Caco-2 (cell line): ENCODE measurements at places on chromosomes 11 and 22.
A peak's percentile ranks its signal among the peaks of the same experiment; 100 is the strongest.

DNA sequence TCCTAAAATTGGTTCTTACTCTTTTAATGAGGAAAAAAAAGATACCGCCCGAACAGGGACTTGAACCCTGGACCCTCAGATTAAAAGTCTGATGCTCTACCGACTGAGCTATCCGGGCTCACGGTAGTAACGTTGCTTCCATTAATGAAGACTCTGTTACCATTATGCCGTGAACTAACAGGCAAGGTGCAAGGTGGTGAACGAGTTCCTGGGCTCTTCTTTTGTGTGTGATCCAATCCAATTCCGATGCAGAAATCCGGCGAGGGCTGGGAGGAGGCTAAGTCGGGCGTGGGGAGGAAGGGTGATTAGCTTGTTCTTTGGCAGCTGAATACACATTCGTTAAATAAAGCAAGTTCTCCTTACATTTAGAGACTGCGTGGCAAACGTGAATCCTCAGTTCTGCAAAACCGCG lies 49.0 kb downstream of the OR4D9 start:
- DNase-seq: peak; percentile 80

GRCh38 chr11:65576867-65577755 lies 1.3 kb downstream of the EHBP1L1 start:
- no peak for DNase-seq

DNA sequence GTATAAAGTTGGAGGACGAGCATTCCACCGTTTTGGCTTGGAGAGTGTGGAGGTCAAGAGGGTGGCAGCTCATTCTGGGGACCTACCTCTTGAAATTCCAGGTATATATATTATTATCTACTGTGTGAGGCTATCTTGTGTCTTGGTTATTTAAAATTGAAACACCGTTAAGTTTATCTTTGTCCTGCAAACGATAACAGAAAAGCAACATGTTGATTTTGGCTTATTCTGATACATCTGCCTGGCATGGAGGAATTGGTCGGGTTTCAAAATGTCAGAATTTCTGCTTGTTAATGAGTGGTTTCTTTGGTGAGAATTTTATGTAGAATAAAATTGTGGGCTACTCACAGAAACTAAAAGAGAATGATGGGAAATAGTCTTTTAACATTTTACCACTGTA lies 54.4 kb downstream of the SVIP start:
- no peak for DNase-seq

GRCh38 chr11:123173040-123173855 lies 21.8 kb downstream of the CLMP start:
- no peak for DNase-seq

DNA sequence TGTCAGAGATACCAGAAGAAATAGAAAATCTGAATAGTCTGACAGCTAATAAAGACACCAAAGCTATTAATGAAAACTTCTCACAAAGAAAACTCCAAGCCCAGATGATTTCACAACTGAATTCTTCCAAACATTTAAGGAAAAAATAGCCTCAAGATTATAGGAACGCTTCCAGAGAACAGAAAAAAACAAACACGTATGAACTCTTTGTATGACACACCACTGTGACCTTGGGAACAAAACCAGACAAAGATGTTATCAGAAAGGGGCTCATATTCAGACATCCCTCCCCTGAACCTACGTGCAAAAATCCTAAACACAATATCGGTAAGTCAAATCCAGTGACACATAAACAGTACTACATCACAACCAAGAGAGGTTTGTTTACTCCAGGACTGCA lies 23.5 kb downstream of the CERK start:
- no peak for DNase-seq

DNA sequence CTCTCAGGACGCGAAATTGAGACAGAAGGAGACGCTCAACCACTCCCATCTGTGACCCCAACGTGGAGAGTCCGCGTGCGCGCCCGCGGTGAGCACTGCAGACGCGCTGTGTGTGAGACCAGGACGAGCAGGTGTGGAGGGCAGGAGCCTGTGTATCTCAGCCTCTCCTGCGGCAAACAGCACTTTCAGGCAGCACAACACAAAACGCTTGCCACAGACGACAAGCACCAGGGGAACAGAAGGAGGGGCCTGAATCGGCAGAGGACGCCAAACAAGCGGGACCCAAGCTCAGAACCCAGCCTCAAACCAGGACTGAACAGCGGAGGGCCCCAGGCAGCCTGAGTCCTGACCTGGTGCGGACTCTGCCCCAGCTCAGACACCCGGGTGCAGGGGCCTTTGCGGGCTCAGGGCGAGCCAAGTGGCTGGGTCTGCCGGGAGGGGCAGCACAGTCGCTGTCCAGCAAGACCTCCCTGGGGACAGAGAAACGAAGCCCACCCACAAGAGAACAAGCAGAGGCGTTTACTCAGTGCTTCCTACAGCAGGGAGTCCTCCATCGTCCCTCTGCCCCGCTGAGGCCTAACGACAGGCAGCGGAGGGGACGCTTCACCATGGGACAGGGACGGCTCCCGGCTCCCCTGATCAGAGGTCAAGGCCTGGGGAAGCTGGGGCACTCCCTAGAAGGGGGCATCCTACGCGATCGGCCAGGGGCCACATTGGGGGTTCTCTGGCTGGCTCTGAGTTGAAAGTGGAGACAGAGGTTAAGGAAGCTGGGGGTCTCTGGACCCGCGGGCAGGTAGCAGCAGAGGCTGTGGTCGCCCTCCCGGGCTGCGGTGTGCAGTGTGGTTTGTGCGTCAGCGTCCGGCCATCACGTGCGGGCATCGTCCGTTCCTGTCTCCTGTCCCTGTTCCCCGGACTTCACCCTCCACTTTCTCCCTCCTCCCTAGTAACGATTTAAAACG lies 560.8 kb downstream of the BRD1 start:
- DNase-seq: no peak

DNA sequence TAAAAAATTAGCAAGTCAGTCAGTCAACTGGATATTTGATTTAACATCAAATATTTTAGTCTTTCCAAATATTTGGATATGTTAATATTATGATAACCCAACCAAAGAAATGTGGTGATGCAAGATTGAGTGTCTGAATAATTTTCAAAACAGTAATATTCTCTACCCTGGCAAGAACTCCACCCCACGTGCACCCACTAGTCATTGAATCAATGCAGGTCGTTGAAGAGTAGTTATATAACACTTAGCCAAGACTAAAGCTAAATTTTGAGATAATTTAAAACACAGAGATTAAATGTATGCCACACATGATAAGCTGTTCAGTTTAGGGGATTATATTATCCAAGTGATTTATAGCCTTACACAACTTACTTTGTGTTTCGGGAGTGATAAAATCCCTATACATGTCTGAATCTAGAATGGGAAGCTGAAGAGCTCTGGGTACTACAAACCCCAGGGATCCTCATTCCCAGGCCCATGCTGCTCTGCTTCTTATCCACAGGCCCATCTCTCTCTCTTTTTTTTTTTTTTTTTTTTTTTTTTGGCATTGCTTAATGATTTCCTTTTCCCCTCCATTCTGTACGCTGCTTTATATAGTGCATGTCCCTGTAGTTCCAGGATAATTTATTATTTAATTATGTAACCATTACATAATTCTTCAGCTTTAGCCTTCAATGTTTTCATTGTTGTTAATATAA lies 392.9 kb downstream of the NTM start:
- DNase-seq: no peak

DNA sequence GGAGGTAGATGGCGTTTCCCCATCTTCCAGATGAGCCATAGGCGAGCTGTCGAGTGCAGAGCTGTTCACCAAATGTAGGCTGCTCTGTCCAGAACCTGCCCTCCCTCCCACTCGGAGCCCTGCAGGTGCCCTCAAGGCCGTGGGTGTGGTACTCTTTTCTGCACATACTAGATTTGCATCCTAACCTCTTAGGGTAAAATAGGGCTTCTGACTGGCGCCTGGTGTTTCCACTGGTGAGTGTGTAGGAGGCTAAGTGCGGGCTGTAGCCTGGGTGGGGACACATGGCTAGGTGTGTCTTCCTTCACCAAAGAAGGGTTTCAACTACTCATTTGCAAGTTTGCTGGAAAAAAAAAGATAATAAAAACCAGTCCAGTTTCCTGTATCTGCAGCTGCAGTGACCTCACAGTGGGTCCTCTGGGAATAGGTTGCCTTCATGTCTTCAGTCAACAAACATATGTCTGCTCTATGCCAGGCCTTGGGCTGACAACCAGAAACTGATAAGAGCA lies 8.5 kb downstream of the BIK start:
- no peak for DNase-seq

GRCh38 chr22:32319861-32320406 lies 37.7 kb upstream of the RFPL3 start:
- DNase-seq: no peak

- DNase-seq: peak; percentile 40
Observed at GRCh38 chr11:44316659-44317240, 6.8 kb upstream of the ALX4 start.

DNA sequence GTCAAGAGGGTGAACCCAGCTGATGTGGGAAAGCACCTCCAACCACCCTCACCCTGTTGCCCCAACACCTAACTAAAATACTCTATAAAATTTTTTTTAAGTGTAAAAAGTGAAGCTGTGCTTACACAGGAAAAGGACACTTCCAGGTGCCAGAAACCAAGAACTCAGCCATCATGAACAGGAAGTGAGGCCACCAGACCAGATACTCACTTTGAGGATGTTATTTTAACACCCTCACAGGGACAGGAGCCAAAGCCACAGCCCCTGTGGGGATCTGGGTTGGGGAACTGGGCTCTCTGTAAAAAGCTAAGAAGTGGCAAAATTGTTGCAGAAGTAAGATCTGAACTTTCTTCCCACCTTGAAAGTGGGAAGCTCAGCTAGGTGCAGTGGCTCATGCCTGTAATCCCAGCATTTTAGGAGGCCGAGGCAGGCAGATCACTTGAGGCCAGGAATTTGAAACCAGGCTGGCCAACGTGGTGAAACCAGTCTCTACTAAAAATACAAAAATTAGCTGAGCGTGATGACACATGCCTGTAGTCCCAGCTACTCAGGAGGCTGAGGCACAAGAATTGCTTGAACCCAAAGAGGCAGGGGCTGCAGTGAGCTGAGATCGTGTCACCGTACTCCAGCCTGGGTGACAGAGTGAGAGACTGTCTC lies 3.8 kb downstream of the RSPH14 start:
- no peak for DNase-seq

DNA sequence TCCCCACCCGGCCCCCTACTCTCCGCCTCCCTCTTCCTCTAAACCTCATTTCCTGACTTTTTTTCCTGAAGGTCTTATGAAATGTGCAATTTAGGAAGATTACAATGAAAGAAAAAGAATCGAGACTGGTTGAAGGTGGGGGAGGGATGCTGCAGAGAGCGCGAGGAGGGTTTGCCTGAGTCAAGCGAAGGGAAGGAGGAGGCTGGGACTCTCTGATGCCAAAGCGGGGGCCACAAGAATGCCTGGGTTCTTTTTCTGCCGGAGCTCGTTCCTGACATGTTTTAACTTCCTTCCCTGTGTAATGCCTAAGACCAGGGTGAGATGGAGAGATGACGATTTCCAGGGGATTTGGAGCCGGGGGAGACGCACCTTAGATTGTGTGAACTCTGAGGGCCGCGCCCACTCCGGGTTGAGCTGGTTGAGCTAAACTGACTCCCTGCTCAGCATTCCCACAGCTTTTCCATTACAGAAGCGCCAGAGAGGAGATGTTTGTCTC lies 270.5 kb upstream of the SORL1-AS1 start:
- no peak for DNase-seq

GRCh38 chr11:19995145-19995544 lies 165.1 kb downstream of the DBX1 start:
- peak; percentile 73 for DNase-seq

- no peak for DNase-seq
Observed at GRCh38 chr22:40747361-40747760, 68.1 kb downstream of the MCHR1 start.

DNA sequence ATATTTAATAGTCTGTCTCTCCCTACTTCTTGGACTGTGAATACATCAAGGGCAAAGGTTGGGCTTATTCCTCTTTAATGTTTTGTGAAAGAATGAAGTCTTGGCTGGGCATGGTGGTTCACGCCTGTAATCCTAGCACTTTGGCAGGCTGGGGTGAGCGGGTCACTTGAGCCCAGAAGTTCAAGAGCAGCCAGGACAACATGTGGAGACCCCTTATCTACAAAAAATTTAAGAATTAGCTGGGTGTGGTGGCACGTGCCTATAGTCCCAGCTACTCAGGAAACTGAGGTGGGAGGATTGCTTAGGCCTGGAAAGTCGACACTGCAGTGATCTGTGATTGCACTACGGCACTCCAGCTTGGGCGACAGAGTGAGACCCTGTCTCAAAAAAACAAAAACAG lies 20.2 kb downstream of the RNF121 start:
- no peak for DNase-seq

DNA sequence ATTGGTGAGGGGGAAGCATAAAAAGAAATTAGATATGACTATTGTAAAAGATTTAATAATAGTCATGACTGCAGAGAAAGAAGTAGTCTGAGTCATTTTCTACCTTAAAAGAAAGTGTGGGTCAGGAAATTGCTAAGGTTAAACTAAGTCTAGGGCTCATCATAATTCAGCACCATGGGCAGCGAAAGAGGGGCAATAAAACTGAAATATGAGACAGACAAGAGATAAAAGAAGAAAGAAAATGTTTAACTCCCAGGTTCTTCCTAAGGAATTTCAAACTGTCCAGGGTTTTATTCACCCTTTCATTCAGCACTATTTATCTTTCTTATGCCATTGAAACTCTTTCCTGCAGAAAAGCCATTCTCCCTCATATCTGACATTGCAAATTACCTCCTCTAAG lies 114.4 kb upstream of the API5 start:
- peak; percentile 45 for DNase-seq

DNA sequence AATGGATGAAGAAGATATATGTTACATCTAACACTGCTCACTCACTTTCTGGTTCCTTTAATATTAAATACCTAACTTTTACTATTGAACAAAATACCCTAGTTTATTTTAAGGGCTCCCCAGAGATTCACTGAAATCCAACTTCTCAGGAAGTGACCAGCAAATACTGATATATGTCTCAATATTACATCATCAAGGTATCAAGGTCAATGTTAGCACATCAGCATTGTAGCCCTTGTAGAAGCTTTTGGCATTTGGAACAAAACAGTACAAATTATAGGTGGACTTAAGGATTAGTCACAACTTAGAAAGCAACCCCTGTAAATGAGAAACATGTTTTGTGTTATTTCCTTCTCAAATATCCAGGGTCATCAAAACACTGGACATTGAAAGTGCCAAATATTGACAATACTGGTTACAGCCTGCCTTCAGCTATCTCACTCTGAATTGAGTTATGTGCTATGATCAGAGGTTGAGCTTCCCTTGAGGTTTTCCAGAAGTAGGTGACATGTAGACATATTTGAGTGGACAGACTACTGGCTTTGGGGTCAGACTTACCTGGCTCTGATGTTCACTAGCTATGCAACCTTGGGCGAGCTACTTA lies 1.9 kb upstream of the ATL3 start:
- no peak for DNase-seq

GRCh38 chr22:38833061-38833460 lies 10.8 kb downstream of the NPTXR start:
- DNase-seq: peak; percentile 15

DNA sequence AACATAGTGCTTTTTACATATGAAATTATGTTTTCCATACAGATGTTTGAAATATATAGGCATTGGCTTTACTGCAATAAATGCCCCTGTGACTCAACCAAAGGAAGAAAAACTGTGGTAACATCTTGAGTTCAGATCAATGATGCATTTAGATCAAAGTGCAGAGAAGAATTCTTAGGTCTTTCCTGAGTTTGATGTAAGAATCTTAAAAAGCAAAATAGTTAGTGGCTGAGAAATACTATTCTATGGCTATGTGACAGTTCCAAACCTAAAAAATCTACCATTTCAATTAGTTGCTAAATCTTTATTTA lies 93.7 kb downstream of the SOX6 start:
- no peak for DNase-seq

GRCh38 chr11:36239636-36240035 lies 49.6 kb downstream of the COMMD9 start:
- no peak for DNase-seq
